NT2/D1 (cell line): ENCODE measurements at places on chromosomes 12 and 14.

GRCh38 chr12:30827101-30828066 is 72.6 kb upstream of the CAPRIN2 start:
- DNase-seq: no peak

DNA sequence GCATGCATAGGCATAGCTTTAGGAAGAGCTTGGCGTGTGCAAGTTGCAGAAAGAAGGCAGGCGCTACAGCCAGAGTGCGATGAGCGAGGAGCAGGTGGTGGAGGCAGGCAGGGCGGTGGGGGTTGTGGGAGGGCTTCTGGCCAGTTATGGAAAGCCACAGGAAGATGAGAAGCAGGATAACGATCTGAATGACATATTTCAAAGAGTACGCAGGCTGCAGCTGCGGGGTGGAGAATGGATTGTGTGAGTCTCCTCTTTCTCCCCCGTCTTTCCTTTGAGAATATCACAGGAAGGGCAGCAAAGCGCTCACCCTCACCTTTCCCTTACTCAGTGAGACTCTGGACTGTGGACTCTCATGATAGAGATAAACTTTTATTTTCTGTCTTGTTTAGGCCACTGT is 48.7 kb upstream of the PLXNC1 start:
- no peak for DNase-seq

- no peak for DNase-seq
Observed at GRCh38 chr14:61178226-61179060, 102.7 kb downstream of the TMEM30B start.

GRCh38 chr12:32089156-32089555 is 17.5 kb upstream of the BICD1 start:
- DNase-seq: no peak

GRCh38 chr12:70044167-70044566 is 199.1 kb upstream of the CNOT2 start:
- no peak for DNase-seq

- no peak for DNase-seq
Observed at GRCh38 chr14:33762161-33762851, 188.6 kb downstream of the EGLN3 start.

GRCh38 chr14:62081012-62081612 is 318.9 kb downstream of the SNAPC1 start:
- no peak for DNase-seq

GRCh38 chr12:1504304-1504894 is 90.0 kb downstream of the FBXL14 start:
- DNase-seq: no peak

- no peak for DNase-seq
Observed at GRCh38 chr14:59492384-59492783, 8.1 kb downstream of the JKAMP start.

GRCh38 chr14:94328196-94328595 is 5.1 kb upstream of the SERPINA6 start:
- no peak for DNase-seq

GRCh38 chr12:85489194-85489593 is 209.2 kb downstream of the ALX1 start:
- DNase-seq: no peak

GRCh38 chr12:66851134-66851533 is 172.3 kb upstream of the GRIP1 start:
- no peak for DNase-seq

DNA sequence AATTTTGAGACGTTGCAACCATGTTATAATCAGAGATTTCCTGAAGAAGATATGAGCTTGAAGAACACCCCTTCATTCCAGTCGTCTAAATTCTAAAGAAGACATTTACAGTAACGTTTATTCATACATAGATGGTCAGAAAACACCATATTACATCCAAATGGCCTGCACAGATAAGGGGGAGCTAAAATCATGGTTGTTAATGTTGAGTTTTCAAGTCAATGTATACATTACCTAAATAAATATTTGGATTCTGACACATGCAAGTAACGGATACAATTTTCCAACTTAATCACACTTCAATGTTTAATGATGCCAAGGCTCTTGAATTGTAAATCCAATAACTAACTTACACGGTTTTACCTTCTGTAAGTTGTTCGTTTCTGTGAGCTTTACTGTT is 318.4 kb downstream of the SLC6A15 start:
- DNase-seq: no peak

DNA sequence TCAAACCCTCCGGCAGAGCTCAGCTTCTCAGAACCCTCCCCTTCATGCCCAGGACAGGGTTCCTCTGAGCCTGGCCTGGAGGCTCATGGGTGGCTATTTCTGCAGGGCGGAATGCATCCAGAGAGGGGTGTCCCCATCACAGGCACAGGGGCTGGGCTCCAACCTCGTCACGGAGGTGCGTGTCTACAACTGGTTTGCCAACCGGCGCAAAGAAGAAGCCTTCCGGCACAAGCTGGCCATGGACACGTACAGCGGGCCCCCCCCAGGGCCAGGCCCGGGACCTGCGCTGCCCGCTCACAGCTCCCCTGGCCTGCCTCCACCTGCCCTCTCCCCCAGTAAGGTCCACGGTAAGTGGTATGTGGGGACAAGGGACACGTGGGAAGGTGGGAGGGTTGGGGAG is 15.7 kb downstream of the HNF1A start:
- no peak for DNase-seq

DNA sequence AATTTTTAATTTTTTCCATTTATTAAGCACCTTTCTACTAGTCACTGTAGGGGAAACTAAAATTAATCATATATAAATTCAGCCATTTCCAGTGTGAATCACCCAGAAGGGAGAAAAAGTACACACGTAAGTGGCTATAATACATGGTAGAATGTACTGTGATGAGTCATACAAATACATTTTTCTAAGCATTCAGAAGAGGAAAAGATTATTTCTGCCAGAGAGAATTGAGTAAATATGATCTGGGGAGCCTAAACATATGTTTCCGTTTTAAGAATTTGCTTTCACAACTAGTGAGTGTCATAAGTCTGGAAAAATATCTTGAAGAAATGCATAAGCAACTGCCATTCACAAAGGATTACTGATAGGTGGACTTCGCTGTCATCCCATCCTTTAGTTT is 102.8 kb downstream of the TGFB3 start:
- DNase-seq: no peak

DNA sequence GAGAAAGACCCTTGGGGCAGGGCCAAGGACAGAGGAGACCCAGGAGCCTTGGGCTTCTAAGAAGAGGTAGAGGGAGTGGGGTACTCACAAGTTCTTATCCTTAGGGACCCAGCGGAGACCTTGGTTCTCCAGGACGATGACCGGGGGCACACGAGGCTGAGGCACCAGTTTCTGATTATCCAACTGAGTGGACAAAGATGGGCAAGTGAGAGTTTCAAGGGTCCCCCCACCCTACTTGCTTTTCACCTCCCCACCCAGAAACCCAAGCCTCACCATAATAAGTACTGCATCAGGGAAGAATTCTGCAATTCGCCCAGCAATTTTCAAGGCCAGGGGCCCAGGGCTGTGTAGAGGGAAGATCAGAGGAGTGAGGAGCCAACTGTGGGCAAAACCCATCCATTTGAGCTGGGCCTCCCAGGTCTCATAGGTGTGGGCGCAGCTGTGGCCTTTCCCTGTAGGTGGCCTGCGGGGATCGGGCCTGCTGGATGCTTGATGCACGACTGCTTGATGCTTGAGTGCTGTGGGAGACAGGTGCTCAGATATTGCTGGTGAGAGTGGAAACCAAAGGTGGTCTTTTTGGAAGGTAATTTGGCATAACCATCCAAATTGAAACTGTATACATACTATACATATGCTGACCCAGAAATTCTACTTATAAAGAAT is 2.0 kb downstream of the EMC9 start:
- DNase-seq: no peak

GRCh38 chr14:61160798-61161197 is 120.3 kb downstream of the TMEM30B start:
- no peak for DNase-seq

- DNase-seq: no peak
Observed at GRCh38 chr12:63844391-63845341, at the start of gene SRGAP1. Gene SRGAP1 (plus strand): TSS chr12:63844700. CDS start chr12:63844817, 117 bp downstream.

DNA sequence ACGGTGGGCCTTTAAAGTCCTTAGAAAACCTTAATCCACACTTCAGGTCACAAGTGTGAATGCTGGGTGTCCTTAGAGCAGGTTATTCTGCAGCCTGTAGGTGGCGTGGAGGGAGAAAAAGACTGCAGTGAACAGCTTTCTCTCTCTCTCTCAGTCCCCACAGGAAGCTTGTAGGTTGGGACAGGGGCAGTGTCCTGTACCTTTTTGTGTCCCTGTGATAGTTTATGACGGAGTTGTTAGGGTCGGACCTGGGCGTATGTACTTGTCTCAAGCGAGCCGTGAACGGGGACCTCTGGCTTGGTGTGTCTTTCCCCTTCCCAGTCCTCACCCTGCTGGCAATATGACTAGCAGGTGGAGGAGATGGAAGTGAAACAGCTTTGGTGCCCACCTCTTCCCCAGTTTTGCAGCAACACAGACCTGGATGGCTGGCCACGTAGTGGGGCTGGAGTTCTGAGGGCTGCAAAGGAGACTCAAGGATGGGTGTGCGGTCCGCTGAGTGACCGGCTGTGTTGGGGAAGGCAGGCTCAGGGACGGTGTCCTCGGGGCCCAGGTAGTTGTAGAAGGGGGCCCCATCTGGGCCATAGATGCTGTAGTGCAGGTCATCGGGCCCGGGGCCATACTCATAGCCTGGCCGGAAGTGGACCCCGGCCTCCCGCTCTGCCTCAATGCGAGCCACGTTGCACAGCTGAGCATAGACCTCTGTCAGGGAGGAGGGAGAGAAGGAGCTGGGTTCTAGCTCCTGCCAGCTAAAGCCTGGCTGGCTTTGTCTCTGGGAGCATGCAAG is 8.9 kb downstream of the ISCA2 start:
- peak; percentile 33 for DNase-seq

- no peak for DNase-seq
Observed at GRCh38 chr14:55893705-55894104, 224.5 kb upstream of the PELI2 start.

DNA sequence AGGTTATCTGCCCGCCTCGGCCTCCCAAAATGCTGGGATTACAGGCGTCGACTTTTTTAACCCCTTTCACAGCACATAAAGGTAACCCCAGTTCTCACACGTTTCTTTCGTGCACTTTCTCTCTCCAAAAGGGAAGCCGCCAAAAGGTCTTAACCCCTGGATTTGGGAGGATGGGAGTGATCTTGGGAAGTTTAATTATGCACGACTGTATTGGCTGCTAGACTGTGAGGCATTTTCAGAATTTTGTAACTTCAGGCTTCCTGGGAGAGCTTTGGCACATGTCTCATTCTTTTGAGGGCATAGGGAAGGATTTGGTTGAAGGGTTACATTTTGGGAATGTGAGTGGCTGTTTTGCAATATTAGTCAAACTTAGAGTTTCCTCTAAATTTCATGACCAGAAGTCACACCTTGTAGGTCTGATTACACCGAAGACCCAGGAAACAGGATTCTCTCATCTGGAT is 1.4 kb upstream of the SMARCC2 start:
- no peak for DNase-seq

DNA sequence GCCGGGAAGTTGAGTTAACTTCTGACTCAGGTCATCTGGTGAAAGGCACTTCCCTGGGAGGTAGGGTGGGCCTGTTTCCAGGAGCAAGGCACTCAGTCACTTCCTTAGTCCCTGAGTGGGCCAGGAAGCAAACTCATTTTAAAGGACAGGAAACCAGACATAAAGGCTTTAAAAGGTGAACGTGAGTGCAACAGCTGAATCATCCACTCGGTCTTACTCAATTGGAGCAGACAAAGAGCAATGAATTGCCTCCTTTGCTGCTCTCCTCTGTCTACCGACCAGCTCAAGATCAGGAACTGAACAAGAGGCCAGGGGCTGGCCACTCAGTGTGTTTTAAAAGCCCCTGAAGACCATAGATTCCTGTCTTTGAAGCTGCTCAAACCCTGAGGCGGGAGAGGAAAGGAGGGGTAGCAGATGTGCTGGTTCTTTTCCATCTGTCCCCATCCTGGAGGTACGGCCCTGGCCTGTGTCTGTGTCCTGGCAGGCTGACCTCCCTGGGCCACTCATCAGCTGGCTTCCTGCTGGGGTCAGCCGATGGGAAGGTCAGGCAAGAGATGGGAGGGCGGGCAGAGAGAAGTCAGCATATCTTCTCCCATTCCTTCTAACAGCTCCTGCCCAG is 148.9 kb downstream of the PPM1H start:
- no peak for DNase-seq

DNA sequence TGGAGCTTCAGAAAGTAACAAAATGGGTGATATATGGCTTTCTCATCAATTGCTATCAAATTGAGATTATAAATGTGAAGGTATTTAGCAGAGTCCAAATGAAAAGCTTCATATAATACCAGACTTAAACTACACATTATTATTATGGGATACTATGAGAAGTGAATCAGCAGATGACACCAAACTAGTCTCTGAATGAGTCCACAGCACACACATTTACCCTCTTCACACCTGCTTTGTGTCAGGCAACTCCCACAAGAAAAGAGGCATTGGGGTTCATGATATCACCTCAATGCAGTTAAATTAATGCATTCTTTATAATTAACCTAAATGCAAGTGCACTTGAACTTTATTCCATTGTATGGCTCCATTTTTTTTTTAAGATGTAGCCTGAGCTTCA is 330.5 kb downstream of the BCL11B start:
- DNase-seq: no peak

GRCh38 chr12:5900533-5901205 is 44.4 kb downstream of the ANO2 start:
- no peak for DNase-seq

DNA sequence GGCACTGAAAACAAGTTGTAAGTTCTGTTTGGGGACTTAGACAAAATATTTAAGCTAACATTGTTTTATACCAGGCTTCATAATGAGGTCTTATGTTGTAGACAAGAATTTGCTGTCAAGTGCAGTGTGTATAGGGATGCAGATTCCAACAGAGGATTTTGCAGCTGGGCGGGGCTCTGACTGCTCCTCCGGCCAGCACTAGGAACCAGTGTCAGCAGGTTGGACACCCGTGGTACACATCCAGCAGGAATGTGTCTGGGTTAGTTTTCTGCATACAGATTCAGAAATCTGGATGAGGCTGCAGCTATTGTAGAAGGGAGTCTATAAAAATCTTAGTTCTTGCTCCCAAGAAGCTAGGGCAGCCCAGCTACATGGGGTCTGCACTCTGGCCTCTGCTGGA is 194.3 kb upstream of the RBM19 start:
- no peak for DNase-seq

DNA sequence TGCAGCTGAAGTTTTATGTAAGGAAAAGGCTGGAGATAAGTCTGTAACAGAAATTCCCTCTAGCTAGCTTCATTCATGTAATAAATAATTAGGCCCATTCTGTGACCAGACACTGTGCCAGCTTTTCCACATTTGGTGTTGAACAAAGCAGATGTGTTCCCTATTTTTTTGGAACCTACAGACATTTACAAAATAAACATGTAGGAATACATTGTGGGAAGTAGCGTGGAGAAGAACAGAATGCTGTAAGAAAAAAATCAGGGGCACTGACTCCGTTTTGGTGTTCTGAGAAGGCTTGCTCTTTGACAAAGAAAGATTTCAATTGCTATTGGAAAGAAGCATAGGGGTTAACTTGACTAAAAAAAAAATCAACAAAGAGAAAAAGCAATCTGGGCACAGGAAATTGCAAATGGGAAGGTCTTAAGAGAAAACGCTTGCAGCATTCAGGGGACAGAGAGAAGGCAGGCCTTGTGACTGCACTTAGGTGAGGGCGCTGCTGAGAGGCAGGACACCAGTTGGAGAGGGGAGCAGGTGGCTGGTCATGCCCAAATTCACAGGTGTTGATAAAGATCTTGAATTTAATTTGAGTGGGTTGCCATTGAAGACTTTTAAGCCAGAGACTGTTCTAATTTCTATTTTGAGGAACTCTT is 4.0 kb downstream of the FAR2 start:
- DNase-seq: peak; percentile 69

- DNase-seq: no peak
Observed at GRCh38 chr12:101901777-101902176, 24.4 kb downstream of the DRAM1 start.
